ENCODE measurements at places on chromosomes 7 and 10.

DNA sequence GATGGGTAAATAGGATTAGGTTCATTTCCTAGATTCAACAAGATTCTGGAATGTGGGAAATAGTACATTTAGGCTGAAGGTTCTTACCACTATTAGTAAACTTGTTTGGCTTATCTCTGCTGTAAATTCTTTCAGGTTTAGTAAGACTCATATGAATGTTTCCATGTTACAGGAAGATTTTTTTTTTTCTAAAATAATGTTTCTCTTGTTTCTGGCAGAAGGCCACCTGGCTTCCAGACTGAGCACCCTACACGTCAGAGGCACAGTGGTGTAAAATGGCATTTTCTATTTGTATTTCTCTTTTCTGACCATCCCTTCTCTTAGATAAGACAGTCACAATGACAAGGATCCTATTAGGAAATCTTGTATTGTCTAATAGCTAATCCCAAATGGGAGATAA is 22.7 kb upstream of the AASS start:
- no peak for DNase-seq

DNA sequence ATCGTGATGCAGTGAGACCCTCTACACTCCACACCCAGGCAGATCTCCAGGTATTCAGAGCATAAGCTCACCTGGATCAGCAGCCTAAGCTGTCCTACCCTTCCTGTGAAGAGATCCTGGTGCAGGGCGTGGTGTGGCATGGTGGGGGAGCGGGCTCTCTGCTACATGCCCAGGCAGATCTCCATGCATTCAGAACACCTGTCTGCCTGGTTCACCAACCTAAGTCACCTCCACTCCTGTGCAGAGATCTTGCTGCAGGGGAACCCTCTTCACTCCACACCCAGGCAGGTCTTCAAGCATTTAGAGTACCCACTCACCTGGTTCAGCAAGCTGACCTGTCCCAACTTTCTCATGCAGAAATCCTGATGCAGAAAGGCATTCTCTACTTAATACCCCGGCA is 394.4 kb upstream of the SEMA3A start:
- no peak for DNase-seq

DNA sequence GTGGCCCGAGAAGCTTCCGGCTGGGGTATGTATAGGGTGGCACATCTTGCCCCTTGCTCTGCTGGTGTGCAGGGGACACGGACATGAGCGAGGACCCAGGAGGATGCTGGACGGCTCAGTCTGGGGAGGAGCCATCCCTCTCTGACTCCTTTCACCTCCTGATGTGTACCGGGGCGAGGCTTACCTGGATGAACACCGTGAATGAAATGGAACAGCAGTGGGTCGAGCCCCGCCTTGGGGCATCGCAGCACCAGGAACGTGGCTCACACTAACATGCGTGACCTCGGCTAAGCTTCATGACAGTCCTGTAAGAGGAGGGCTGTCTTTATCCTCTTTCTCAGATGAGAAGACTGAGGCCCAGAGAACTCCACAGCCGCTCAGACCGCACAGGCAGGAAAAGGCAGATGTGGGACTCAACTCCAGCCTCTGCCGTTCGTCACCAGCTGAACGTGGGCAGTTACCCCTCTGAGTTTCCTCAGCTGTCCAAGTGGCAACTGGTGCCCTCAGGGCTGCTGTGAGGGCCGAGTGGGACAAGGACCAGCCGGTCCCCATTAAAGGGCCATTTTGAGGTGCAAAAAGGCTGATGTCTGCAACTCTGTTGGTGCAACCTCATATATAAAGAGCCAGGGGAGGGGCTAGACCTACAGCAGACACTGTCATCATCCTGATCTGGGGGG is 54.5 kb downstream of the INSIG1 start:
- DNase-seq = no peak

DNA sequence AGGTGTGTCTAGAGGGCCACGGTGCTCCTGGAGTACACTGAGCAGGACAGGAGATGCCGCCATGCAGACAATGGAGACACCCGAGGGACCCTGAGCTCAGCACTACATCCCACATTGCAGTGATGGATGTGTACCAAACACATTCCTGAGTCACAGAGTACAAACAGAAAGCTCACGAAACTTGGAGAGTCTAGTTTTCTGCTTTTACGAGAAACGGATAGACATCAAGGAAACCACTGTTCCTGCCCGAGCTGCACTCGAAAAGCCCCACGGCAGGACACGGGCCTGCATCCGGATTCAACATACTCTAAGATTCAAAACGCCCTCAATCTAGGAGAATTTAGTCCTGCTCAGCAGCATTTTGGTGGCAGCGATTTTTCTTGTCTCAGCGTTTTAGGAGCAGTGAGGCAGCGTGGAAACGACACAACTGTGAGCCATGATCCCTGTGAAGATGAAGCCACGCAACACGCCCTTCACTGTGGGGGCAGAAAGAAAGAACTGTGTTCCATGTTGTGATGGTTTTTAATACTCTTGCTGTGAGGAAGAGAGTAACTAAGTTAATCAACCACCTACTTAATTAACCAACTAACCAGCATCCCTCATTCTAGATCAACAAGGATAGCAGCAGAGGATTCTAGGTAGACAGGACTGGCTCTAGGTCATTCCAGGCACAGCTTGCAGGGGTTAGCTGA is 3.2 kb downstream of the TNS3 start:
- DNase-seq = no peak

- DNase-seq = no peak
Observed at GRCh38 chr7:25625306-25625992, 397.2 kb upstream of the NPVF start.

- DNase-seq = no peak
Observed at GRCh38 chr7:2474224-2474623, 2.0 kb downstream of the GRIFIN start.

GRCh38 chr10:133378251-133379096 is 588 bp upstream of the PAOX start:
- peak; percentile 41 for DNase-seq

GRCh38 chr7:135993950-135994349 is 16.8 kb upstream of the MTPN start:
- DNase-seq = no peak
